ENCODE measurements at places on chromosomes 7 and 10.

GRCh38 chr7:108112683-108113082 is 17.5 kb downstream of the LAMB4 start:
- DNase-seq = no peak

- no peak for DNase-seq
Observed at GRCh38 chr10:51530541-51530940, 168.9 kb downstream of the CSTF2T start.

GRCh38 chr10:75919913-75920312 is 488.5 kb downstream of the LRMDA start:
- no peak for DNase-seq

GRCh38 chr10:24433705-24434104 is 224.8 kb downstream of the KIAA1217 start:
- no peak for DNase-seq

GRCh38 chr7:112790586-112791003 is 402 bp upstream of the TMEM168 start:
- DNase-seq = no peak

GRCh38 chr7:107150375-107151073 is 18.3 kb upstream of the HBP1 start:
- DNase-seq = peak; percentile 47

DNA sequence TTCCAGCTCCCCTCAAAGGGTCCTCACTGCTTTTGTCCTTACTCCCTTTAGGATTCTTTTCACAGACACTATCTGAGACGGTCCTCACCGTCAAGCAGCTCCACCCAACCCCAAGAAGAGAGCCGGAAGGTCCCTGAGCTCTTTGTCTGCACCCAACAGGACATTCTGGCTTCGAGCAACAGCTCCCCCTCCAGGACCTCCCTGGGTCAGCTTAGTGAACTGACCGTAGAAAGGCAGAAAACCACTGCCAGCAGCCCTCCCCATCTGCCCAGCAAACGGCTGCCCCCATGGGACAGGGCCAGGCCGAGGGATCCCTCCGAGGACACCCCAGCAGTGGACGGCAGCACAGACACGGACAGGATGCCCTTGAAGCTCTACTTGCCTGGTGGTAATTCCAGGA is 19.9 kb downstream of the MINDY4 start:
- DNase-seq = no peak

- no peak for DNase-seq
Observed at GRCh38 chr7:150977382-150978125, 567 bp downstream of the KCNH2 start.

DNA sequence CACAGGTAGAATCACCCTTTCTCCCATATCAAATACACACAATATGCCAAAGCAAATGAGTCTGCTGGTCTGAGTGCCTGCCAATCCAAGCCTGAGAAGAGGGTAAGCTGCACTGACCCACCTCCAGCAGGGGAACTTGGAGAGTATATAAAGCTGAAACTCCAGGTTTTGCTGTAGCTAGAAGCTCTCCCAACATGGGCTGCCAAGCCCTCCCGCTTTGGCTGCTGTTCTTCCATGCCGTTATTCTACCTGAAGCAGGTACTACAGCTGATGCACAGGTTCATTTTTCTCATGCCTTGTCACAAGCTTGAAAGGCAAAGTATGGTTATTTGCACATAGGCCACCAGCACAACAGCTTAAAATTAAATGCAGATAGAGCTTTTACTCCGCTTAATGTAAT is 21.5 kb upstream of the C10orf120 start:
- no peak for DNase-seq

GRCh38 chr7:29217113-29217512 is 22.5 kb downstream of the CHN2 start:
- no peak for DNase-seq

DNA sequence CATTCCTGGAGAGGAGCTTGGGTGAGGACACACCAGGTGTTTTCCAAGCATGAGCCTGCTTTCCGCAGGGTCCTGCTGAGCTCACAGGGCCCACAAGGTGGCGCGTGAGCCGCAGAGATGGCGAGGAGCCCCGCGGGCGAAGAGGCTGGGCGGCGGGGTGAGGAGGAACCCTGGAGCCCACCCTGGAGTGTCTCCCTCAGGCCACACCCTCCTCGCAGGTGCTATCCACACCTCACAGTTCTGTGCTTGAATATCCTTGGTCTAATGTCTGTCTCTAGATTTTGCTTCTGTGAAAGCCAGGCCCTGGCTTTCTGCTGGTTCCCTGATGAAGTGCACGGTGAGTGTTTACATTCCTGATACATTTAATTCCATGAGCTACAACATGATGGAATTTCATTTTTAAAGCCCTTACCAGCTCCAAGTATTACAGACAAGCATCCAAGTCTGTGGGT is 433.6 kb downstream of the ACTR3B start:
- DNase-seq = no peak

GRCh38 chr7:17554341-17555015 is 256.0 kb downstream of the AHR start:
- no peak for DNase-seq

DNA sequence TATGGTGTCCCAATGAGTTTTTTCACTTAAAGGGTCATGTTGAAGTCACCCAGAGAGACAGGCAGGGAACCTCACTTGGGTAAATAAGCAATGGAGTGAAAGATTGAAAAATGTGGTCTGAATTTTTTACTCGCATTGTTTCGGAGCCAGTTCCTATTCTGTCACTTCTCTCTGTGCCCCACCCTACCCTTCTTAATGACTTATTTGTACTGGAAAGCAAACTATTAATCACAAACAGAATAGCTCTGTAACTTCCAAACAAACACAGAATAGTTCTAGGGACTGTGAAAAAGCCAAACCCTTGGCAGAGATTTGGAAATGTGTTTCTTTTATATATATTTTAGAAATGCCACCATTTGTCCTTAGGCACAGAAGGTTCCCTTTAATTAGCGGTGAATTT is 76.0 kb downstream of the LRMDA start:
- DNase-seq = no peak

DNA sequence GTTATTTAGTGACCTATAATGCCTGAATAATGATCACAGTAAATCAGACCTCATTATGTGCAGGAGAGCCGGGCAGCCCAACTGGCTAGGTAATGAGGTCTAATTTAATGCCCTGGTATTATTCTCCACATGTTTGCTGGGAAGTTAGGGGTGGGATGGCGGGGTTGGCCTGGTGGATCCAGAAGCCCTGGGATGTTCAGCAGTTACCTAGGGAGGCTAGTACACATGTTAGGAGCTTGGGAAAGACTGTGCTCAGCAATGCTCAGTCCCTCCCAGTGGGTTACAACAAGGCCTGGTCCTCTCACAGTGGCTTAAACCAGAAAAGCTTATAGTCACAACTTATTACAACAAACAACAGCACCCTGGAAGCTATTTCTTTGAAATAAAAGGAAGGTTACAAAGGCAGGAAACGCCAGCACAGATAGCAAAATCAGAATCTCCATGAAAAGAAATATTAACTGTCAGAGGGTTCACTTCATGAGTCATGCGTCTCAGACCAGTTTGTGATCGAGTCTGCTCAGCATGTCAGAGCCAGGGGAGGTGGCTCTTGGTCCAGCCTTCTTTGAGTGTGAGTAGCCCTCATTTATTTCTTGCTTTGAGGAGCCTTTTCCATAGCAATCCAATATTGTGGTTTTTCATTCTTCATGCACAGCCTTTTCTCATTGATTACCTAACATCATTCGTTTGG is 418.6 kb upstream of the NPVF start:
- no peak for DNase-seq

DNA sequence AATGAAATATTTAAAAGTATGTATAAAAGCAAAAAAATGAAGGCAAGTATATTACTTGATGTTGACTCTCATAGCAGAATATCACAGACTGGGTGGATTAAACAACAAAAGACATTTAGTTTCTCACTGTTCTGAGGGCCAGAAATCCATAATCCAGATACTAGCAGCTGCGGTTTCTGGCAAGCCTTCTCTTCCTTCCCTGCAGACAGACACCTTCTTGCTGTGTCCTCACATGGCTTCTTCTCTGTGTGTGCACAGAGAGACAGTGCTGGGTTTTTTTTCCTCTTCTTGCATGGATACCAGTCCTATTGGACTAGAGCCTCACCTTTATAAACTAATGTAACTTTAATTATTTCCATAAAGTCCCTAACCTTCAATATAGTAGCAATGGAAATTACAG is 127.9 kb upstream of the AKR1E2 start:
- no peak for DNase-seq

GRCh38 chr7:151296202-151296992 is 45.2 kb upstream of the NUB1 start:
- DNase-seq = no peak

GRCh38 chr7:2497500-2498336 is 21.5 kb upstream of the GRIFIN start:
- no peak for DNase-seq

- no peak for DNase-seq
Observed at GRCh38 chr7:133742709-133743538, 384.2 kb upstream of the LRGUK start.

DNA sequence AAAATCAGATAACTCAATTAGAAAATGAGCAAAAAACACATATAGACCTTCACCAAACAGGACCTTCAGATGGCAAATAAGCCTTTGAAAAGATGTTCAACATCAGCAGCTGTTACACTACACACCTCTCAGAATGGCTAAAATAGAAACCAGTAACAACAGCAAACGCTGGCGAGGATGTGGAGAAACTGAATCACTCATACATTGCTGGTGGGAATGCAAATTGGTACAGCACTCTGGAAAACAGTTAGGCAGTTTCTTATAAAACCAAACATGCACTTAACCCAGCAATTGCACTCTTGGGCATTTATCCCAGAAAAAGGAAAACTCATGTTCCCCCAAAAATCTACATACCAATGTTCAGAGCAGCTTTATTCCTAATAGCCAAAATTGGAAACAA is 37.7 kb upstream of the SMARCD3 start:
- DNase-seq = no peak
